Activated B cell treated with CpG ODN at 0.5 μM for 24 hours (primary cell): ENCODE measurements at places on chromosomes 7 and 10. TPM values are rescaled to one million over a fixed set of nuclear protein-coding genes. Genes with fewer than 3 reads are reported as not detected.

ADAM12 gene
- total RNA-seq: 0.81 and 0.84 TPM in 2 replicates

PKD1L1 gene
- 0.24 and 0.40 TPM in 2 replicates for total RNA-seq

ZCCHC24 gene
- total RNA-seq: 1.1 and 1.3 TPM in 2 replicates

DNA sequence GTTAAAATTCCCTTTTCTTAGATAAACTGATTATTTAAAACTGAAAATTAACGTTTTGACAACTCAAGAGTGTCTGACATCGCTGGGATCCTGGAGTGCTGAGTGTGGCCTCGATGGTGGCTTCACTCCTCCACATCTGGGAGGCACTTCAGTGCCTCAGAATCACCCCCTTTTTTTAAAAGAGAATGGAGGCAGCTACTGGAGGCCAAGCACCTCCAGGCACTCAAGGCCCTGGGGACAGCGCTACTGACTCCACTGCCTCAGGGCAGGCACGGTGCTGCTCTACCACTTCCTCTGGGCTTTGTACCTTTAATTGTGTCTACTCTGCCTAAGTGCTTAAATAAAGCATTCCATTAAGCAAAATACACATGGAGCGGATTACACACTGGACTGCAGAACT is 27.2 kb upstream of the NCAPG2 start:
- H3K27ac ChIP-seq: no peak overlapping the region
- no peak overlapping the region for H3K4me3 ChIP-seq
- H3K4me1 ChIP-seq: no peaks in the 10 kb centered on the region
- H3K36me3 ChIP-seq: peaks cover 38% of the 10 kb centered on the region
- no peaks in the 10 kb centered on the region for H3K27me3 ChIP-seq
- DNase-seq: no peak

DNA sequence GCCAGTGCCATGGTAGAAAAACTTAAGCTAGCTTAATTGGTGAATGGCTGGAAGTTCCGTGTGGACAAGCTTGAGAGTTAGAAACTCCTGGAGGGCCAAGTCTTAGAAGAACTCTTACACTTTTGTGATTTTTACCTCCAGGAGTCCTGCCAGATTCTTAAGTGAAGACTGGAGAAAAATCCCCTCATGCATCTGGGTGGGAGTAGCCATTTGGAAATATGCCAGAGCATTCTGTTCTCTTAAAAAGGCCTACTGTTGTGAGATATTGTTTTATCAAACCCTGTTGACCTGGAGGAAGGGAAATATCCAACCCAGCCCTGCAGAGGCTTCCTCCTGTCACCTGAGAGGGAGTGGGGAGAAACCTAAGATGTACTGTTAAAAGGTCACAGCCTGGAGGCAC is 17.6 kb upstream of the MCM10 start:
- no peak overlapping the region for H3K4me3 ChIP-seq
- no peaks in the 10 kb centered on the region for H3K27me3 ChIP-seq
- H3K27ac ChIP-seq: no peak overlapping the region
- DNase-seq: no peak
- H3K4me1 ChIP-seq: no peaks in the 10 kb centered on the region

DNA sequence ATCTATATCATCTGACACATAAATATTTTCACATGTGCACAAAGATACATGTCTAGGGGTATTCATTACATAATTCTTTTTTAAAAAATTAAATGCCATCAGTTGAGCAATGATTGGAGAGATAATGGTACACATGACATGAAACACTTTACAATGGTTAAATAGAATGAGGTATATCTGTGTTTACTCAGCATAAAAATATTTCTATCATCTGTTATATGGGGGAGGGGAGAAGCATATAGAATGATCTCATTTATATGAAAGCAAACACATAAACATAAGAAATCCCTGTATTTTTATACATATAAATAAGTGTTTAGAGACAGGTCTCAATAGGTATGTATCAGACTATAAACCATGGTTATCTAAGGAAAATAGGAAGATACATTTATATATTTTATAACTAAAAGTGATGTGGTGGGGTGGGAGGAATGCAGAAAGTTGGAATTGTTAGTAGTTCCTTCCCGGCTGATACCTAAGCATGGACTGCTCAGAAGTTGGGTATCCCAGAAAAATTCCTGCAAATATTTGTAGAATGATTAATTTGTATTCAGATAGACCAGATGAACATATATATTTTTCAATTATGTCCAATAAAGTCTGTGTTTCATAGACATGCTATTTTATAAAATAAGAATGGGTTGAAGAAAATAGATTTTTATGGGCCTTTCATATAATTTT is 75.1 kb downstream of the SHOC2 start:
- H3K27me3 ChIP-seq: no peaks in the 10 kb centered on the region
- no peak overlapping the region for H3K27ac ChIP-seq
- peaks cover 46% of the 10 kb centered on the region for H3K36me3 ChIP-seq
- peaks cover 28% of the 10 kb centered on the region for H3K4me1 ChIP-seq
- H3K4me3 ChIP-seq: no peak overlapping the region
- no peak for DNase-seq

- no peaks in the 10 kb centered on the region for H3K4me1 ChIP-seq
- H3K27me3 ChIP-seq: no peaks in the 10 kb centered on the region
- H3K4me3 ChIP-seq: no peak overlapping the region
- H3K36me3 ChIP-seq: no peaks in the 10 kb centered on the region
- no peak overlapping the region for H3K27ac ChIP-seq
These were observed 239.1 kb upstream of the MEOX2 start for GRCh38 chr7:15925608-15926007.

- H3K4me1 ChIP-seq: no peaks in the 10 kb centered on the region
- no peak for DNase-seq
- H3K36me3 ChIP-seq: no peaks in the 10 kb centered on the region
- peaks cover 2% of the 10 kb centered on the region for H3K27me3 ChIP-seq
These were observed 19.6 kb downstream of the C10orf62 start for GRCh38 chr10:97608991-97609561.

- H3K36me3 ChIP-seq: no peaks in the 10 kb centered on the region
- DNase-seq: no peak
These were observed 117.3 kb upstream of the INHBA start for GRCh38 chr7:41820111-41820671.

- peaks cover 4% of the 10 kb centered on the region for H3K4me1 ChIP-seq
- no peak for DNase-seq
- H3K4me3 ChIP-seq: no peak overlapping the region
- no peak overlapping the region for H3K27ac ChIP-seq
These were observed 8.6 kb upstream of the WBP1L start for GRCh38 chr10:102735065-102735562.
